Fibroblast of skin of right quadriceps (primary cell): ENCODE measurements at places on chromosomes 11 and 22.

DNA sequence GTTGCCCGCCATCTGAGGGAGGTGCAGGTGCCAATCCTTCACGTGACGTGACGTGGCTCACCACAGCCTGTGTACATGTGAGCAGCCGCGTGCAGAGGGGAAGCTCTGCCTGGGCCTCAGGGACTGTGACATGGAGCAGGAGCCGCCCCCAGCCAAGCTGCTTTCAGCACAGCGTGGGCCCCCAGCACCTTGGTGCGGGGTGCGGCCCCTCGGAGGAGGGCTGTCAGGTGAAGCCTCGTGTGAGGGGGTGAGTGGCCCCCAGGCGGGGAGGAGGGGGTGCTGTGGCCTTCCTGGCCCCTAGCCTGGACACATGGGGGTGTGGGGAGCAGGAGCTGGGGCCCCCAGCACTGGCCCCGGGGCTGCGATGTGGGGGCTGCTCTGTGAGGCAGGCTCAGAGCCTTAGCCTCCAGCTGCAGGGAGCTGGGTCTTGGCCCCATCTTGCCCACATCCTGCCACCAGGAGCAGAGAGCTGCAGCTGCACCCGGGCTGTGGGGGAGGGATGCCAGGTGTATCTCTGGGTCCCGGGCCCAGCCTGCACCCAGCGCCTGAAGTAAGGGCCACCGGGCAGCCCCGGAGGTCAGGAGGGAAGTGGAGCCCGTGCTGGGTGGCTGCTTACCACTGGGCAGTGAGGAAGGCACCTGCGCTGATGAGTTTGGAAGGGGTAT is at the start of gene ADORA2A:
Gene ADORA2A, plus strand, starts transcription at position 100 of the 665 bp plus-strand sequence. CDS start 5,806 bp downstream, outside the sequence.
- DNase-seq = no peak

- peak; percentile 58 for DNase-seq
These were observed 70.8 kb upstream of the NARS2 start for GRCh38 chr11:78645226-78646202.

DNA sequence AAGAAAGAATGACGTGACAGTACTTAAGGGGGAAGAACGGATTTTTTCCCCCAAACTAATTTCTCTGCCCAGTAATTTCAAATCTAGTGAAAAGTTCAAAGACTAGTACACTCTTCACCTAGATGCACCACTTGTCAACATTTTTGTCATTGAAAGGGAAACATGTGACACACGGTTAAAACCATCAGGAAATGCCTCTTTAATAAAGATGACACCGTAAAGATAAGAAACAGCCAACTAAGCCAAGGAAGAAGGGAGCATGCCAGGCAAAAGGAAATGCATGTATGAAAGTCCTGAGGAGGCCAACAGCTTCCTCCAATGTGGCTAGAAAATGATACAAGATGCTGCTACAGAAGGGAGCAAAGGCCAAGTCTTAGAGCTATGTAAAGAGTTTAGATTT is 49.4 kb downstream of the RSF1 start:
- DNase-seq = no peak

GRCh38 chr11:126279191-126279590 is 3.7 kb upstream of the TIRAP start:
- DNase-seq = no peak

- DNase-seq = peak; percentile 60
These were observed 92.0 kb downstream of the SLC17A6 start for GRCh38 chr11:22430141-22430541.

GRCh38 chr22:17508110-17508509 is 55.2 kb upstream of the SLC25A18 start:
- DNase-seq = no peak

DNA sequence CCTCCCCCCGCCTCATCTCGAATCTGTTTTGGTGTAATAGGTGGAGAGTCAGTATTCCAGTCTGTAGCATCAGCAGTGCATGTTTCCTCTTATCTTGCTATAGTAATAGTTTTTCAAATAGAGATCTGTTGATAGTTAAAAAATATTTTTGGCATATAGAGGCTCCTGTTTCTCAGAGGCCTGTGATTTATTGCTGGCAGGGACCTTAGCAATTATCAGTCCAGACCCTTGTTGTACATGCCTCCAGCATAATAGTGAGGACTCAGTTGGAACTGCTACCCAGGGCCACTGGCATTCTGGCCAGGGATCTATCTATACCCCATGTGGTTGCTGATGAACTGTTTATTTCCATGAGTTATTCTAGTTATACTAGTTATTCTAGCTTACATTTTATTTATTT is 52.6 kb downstream of the SPECC1L start:
- no peak for DNase-seq

GRCh38 chr11:118565051-118565450 is 680 bp downstream of the IFT46 start:
- DNase-seq = peak; percentile 7

GRCh38 chr22:19966908-19967750 is 25.5 kb upstream of the TXNRD2 start:
- no peak for DNase-seq

DNA sequence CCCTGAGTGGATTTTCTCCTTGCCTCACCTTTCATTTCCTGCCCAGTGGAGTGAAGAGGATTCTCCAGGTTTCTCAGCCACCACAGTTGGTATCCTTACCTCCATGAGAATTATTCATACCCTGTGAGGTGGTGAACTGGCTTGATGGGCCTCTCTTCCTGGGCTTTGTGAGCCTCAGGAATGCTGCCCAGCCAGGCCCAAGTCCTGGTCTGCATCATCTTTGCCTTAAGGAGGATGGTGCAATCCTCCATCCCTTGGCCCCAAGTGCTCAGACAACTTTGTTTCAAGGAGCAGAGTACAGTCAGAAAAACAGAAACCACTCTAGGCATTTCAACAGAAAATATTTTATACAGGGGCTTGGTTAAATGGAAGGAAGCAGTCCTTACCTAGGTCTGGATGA is 114.2 kb upstream of the CADM1 start:
- DNase-seq = peak; percentile 29

DNA sequence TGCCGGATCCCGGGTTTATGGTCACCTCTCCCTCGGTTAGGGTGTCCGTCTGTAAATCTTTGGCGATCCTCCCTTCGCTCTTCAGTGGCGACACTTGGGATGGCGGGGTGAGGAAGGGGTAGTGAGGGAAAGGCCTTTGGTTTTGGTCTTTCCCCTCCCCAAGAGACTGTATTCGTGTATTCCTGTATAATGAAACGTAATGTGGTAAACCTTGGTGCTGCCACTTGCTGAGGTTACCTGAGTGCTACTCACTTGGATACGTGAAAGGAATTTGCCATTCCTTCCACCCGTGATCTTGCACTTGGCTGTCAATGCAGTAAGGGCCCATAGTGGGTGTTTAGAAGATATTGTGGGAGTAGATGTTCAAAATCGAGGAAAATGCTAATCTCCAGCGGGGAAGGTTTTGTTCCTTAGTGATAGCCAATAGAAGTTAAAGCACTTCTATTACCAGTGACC is 578 bp upstream of the NUP160 start:
- DNase-seq = no peak

GRCh38 chr11:125886997-125887372 is 483 bp upstream of the HYLS1 start:
- no peak for DNase-seq
